ENCODE measurements at places on chromosomes 2 and 18.
A peak's percentile ranks its signal among the peaks of the same experiment; 100 is the strongest.

- DNase-seq: no peak
Observed at GRCh38 chr18:28514699-28515098, 337.8 kb upstream of the CDH2 start.

DNA sequence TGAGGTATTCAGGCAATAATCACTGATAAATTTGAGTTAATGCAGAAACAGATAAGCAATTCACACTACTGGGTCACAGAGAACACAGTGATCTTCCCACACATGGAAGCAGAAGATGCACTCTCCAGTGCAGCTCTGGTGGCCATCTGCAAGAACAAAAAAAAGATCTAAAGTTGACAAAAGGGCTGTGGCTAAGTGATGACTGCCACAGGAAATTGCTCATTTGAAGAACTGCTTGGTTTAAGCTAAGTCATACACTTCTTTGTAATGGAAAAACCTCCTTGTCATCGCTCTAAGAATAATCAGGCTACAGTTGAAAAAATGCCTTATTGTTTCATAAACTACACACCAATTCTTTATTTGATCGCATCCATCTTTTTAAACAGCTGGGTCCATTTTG, 115.1 kb downstream of the DTNB start:
- DNase-seq: peak; percentile 13

GRCh38 chr2:196989496-196989895, 63.0 kb upstream of the PGAP1 start:
- DNase-seq: no peak

DNA sequence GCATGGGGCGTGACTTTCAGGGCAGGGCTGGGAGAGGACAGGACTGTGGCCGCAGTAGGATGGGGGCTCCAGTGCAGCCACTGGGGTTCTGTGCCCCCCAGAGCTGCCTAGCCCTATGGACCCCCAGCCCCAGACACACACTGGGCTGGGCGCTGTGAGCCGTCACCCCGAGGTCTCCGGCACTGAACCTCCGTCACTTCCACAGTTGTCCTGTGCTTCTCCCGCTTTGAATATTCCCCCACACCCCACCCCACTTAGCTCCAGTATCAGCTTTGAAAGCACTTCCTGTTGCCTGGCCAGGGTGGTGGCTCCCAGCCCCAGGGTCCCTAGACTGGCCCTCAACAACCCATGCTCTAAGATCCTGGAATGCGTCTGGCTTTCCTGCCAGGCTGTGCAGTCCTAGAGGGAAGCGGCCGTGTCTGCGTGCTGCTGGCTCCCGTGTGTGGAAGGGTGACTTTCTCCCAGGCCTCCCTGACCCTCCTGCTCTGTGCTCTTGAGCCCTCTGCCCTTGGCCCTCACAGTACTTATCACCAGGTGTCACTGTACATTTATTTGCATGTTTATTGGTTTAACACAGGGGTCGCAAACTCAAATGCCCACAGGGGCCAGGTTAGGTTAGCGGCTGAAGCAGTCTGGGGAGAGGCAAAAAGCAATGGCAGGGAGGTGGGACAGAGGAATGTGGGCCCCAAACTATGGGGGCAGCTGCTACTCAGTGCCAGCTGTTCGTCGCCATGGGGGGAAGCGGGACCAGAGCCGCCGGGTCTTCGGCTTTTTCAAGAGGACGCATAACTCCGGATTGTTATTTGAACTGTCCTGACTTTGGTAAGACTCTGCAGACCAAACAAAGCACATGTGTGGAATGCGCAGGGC, 9.9 kb downstream of the OBSL1 start:
- no peak for DNase-seq

DNA sequence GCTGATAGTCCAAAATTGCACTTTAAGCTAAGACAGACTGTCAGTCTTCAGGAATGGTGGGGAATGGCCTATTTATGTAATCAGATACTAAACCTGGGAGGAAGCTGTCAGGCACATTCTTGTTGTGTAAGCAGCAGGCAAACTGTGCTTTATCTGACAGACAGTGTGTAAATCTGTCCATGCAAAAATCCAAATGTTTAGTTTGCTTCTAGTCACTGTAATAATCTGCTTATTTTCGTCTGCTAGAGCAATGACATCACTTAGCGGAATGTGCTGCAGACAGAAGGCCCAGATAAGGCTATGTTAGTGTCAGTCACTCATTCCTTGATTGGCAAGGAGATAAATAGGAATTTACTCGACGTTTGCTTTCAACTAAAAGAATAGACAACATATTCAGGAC, 263.5 kb downstream of the ZNF407 start:
- no peak for DNase-seq

DNA sequence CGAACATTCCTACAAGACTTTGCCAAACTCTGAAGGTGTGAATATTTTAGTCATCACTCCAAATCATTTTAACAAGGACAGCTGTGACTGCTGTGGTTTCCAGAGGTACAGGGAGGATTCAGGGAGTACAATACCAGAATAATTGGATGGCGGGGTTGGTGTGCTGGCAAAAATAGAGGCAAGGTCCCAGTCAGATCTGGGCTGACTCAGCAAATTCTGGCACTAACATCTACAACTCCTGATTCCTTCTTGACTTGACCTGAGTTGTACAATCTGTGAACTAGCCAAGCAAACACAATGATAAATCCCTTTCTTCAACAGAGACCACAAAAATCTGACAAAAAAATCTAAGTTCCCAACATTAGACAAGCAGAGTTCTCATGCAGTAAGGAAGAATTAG, 40.4 kb downstream of the RMP24 start:
- DNase-seq: no peak

Data from stimulated activated CD8-positive, alpha-beta memory T cell treated with anti-CD3 and anti-CD28 coated beads, Interleukin-12 subunit alpha, Interleukin-12 subunit beta, amount 100 ng/mL, for 4 hours (primary cell).